ENCODE measurements at places on chromosomes 13 and 19.

GRCh38 chr19:30107251-30107650, 165.2 kb downstream of the URI1 start:
- H3K27me3 ChIP-seq = no peaks in the 10 kb centered on the region
- no peaks in the 10 kb centered on the region for H3K4me1 ChIP-seq
- DNase-seq = no peak
- no peaks in the 10 kb centered on the region for H3K36me3 ChIP-seq

GRCh38 chr19:13013649-13014048, 18.4 kb downstream of the NFIX start:
- peak overlapping the region; percentile 38 for H3K4me3 ChIP-seq
- no peak overlapping the region for H3K27ac ChIP-seq
- H3K36me3 ChIP-seq = no peaks in the 10 kb centered on the region

DNA sequence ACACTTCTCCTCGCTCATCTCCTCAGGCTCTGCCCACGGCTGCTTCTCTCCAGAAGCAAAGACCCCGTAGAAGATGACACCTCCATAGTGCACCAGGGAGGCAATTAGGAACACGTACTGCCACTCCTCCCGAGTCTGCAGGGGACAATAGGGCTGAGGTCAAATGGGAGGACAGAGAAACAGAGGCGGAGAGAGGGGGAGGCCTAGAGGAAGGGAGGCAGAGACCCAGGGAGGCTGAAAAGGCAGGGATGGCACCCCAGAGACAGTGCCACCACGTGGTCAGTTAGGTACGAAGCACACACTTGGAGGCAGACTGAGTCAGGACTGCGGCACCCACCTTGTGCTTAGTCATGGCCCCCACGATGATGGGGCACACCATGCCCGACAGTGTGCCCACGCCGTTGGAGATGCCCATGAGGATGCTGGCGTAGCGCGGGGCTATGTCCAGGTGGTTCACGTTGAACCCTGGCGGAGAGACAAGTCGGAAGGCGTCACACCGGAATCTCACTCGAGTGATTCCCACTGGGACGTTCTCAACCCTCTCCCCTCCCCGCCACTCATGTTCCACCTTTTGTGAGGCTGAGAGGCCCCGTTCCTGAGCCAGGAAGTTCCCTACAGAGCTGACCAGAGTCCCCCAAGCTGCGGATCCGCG, 5.6 kb downstream of the GFY start:
- no peak overlapping the region for H3K27ac ChIP-seq
- no peaks in the 10 kb centered on the region for H3K4me1 ChIP-seq
- DNase-seq = no peak
- H3K36me3 ChIP-seq = no peaks in the 10 kb centered on the region

DNA sequence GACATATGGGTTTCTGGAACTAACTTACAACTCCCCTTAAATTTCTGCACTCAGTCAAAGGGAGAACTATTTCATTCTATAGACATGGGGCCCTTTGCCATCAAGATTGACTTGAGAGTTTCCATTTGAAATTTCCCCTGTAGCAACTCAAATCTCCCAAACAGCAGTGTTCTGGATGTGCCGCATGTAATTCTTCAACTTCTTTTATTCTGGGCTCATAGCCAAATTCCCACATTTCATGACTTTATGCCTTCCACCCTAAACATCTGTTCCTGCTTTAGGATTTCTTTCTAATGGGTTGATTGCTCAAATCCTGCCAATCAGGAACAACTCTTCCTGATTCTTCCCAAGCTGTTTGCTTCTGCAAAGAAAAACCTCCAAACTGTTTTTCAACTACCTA, 336.0 kb downstream of the TBC1D4 start:
- no peaks in the 10 kb centered on the region for H3K36me3 ChIP-seq
- no peaks in the 10 kb centered on the region for H3K4me1 ChIP-seq
- DNase-seq = no peak
- peaks cover 64% of the 10 kb centered on the region for H3K27me3 ChIP-seq
- H3K4me3 ChIP-seq = no peak overlapping the region

DNA sequence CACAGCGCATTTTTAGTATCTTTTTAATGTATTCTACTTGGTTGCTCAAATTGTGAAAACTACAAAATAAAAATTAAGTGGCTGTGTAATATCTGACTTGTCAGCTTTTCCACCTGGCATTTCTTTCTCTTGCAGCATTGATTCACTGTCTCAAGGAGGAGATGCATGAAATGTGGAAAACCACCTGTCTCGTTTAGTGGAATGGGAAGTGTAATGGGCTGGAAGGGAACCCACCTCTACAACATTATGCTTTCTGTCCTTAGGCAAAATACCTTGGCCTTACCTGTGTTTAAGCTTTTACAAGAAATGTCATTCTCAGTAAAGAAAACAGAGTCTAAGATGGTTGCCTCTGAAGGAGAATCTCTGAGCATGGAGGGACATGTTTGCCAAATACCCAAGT, 67.8 kb downstream of the FAM216B start:
- no peak overlapping the region for H3K27ac ChIP-seq
- no peaks in the 10 kb centered on the region for H3K27me3 ChIP-seq
- DNase-seq = no peak
- H3K4me1 ChIP-seq = no peaks in the 10 kb centered on the region

GRCh38 chr13:105816994-105817393, 718.5 kb downstream of the EFNB2 start:
- H3K4me1 ChIP-seq = peaks cover 16% of the 10 kb centered on the region
- H3K27me3 ChIP-seq = no peaks in the 10 kb centered on the region
- peak; percentile 87 for DNase-seq
- no peaks in the 10 kb centered on the region for H3K36me3 ChIP-seq
- H3K27ac ChIP-seq = no peak overlapping the region

DNA sequence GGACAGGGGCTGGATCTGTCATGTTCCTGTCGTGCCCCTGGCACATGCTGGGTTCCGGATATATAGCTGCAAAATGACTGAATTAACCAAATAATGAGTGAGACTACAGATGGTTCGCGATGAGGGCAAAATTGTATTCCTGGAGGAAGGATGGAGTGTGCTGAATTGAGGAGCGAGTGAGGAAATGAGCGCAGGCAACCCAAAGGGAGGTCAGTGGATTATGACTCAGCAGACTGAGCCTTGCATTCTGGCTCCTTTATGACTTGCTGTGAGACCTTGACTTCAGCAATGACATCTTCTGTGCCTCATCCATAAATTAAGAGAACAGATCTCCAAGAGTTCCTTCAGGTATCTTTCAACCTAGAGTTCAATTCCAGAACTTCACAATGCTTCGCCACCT, 115.0 kb upstream of the CLDN10 start:
- H3K4me3 ChIP-seq = no peak overlapping the region
- no peak for DNase-seq
- no peak overlapping the region for H3K27ac ChIP-seq
- no peaks in the 10 kb centered on the region for H3K4me1 ChIP-seq

GRCh38 chr13:23628250-23628649, 58.0 kb downstream of the TNFRSF19 start:
- H3K27ac ChIP-seq = no peak overlapping the region
- DNase-seq = peak; percentile 61
- H3K4me3 ChIP-seq = no peak overlapping the region
- H3K27me3 ChIP-seq = no peaks in the 10 kb centered on the region
- H3K36me3 ChIP-seq = peaks cover under 1% of the 10 kb centered on the region

DNA sequence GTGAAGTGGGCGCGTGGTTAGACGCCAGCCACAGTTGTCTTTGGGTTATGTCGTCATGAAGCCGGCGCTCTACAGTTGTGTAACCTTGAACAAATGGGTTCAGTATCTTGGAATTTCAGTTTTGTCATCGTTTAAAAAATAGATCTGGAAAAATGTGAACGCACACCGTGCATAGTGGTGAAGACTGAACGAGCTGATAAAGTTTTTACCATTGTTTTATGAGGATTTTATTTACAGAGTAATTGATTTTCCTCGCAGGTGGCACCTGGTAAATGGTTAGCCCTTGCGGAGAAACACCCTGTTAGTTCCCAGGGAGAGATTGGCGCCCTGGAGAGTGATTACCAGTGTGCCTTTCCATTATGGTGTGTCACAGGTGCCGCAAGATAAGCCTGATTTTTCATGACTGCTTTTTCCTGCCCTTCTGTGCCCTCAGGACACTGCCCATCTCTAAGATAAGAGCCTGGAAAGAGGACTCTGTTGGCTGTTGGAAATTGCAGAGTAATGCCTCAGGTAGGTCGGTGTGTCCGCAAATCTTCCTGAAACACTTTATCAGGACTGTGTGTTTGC, 577 bp downstream of the ZNF181 start:
- DNase-seq = peak; percentile 48
- peak overlapping the region; percentile 88 for H3K27ac ChIP-seq
- peaks cover 34% of the 10 kb centered on the region for H3K36me3 ChIP-seq

GRCh38 chr19:44869733-44870470, 21.2 kb upstream of the TOMM40 start:
- H3K27me3 ChIP-seq = no peaks in the 10 kb centered on the region
- no peak overlapping the region for H3K4me3 ChIP-seq
- H3K36me3 ChIP-seq = peaks cover 91% of the 10 kb centered on the region
- H3K27ac ChIP-seq = no peak overlapping the region
- no peak for DNase-seq

DNA sequence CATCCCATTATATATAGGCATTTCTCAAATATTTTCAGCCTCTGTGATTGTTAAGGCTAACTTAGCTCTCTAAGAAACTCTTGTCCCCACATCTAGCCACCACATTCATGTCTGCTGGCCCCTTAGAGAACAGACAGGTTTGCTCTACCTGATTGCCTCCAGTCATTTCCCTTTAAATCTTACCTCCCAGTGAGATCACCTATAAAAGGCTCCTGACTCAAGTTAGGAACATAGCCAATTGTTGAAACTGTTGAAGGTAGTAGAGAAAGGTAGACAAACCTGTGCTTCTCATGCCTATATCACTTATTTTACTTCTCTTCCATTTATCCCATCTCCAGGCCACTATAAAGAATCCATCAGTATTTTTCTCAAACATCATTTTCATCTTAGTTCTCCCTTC, 771.4 kb downstream of the DIAPH3 start:
- no peak overlapping the region for H3K27ac ChIP-seq
- no peaks in the 10 kb centered on the region for H3K36me3 ChIP-seq
- peaks cover 4% of the 10 kb centered on the region for H3K4me1 ChIP-seq
- no peaks in the 10 kb centered on the region for H3K27me3 ChIP-seq
- no peak for DNase-seq
- H3K4me3 ChIP-seq = no peak overlapping the region

GRCh38 chr13:67726979-67727378, 496.8 kb upstream of the PCDH9 start:
- H3K36me3 ChIP-seq = no peaks in the 10 kb centered on the region
- H3K27me3 ChIP-seq = no peaks in the 10 kb centered on the region
- no peak for DNase-seq
- no peaks in the 10 kb centered on the region for H3K4me1 ChIP-seq
- H3K27ac ChIP-seq = no peak overlapping the region

GRCh38 chr19:48988860-48989259, 4.2 kb downstream of the GYS1 start:
- no peak overlapping the region for H3K4me3 ChIP-seq
- no peaks in the 10 kb centered on the region for H3K27me3 ChIP-seq
- H3K4me1 ChIP-seq = no peaks in the 10 kb centered on the region
- no peak for DNase-seq

DNA sequence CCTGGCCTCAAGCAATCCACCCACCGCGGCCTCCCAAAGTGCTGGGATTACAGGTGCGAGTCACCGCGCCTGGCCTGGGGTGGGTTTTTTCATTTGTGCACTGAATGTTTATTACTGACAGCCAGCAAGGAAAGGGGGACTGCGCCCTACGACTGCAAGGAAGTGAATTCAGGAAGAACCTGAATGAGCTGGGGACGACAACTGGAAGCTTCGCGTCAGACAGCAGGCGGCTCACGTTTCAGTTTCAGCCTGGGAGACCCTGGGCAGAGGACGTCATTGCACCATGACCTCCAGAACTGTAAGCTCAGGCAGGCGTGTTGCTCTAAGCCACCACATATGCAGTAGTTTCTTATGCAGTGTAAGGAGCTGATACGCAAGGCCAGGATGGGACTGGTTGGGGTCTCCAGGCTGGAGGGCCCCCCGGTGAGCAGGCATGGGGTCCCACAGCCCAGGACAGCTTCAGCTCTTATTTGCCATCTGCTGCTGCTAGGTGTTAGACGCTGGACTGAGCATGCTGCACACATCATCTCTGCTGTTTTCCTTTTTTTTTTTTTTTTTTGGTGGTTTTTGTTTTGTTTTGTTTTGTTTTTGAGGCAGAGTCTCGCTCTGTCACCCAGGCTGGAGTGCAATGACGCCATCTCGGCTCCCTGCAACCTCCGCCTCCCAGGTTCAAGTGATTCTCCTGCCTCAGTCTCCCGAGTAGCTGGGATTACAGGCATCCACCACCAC, 66.6 kb downstream of the GADD45B start:
- H3K27ac ChIP-seq = peak overlapping the region; percentile 64
- H3K27me3 ChIP-seq = no peaks in the 10 kb centered on the region
- DNase-seq = peak; percentile 72
- H3K4me3 ChIP-seq = no peak overlapping the region
- no peaks in the 10 kb centered on the region for H3K36me3 ChIP-seq

DNA sequence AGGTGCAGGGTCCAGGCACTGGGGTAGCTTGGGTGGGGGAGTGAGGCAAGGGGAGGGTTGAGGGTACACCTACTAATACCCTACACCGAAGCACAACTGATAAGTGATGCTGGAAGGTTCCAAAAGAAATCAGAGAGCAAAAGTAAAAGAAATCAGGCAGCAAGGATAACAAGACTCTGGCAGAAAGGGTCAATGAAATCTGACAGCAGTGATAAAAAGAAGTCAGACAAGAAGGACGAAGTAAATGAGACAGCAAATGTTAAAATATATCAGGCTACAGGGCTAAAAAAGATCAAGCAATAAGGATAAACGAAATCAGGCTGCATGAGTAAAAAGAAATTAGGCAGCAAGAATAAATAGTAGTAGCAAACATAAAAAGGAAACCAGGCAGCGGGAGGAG, 4.7 kb downstream of the LRFN3 start:
- peaks cover 3% of the 10 kb centered on the region for H3K36me3 ChIP-seq
- H3K4me1 ChIP-seq = peaks cover 6% of the 10 kb centered on the region
- no peak overlapping the region for H3K27ac ChIP-seq

DNA sequence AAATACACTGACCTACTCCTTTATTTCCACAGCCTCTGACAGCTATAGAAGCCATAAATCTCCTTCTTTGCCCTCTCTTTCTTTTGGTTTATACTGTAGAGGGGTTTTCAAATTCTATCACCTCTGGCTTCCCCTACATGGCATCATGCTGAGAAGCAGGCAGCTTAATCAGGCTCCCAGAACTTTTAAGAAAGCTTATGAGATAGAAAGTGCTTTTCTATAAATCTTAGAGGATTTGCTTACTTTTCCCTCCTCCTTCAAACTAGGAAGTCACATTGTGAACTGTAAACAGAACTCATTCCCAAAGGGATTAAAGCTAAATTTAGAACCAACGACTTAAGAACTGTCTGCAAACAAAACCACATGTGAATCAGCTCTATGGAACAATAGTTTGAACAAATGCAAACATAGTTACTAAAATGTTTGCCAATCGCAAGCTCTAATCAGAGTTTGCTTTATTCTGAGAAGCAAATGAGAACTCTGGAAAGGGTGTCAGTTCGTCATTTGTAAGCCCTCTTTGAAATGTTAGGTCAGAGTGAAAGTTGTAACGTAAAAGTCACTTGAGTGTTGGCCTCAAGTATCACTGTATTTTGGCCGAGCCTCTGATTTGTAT, 344.1 kb downstream of the RFC3 start:
- H3K36me3 ChIP-seq = no peaks in the 10 kb centered on the region
- H3K4me3 ChIP-seq = no peak overlapping the region
- peaks cover 8% of the 10 kb centered on the region for H3K4me1 ChIP-seq
- no peaks in the 10 kb centered on the region for H3K27me3 ChIP-seq
